ENCODE measurements at places on chromosomes 5 and 9. TPM values are rescaled to one million over a fixed set of nuclear protein-coding genes. Genes with fewer than 3 reads are reported as not detected.
A peak's percentile ranks its signal among the peaks of the same experiment; 100 is the strongest.

The PRLR gene
- polyA plus RNA-seq: 0.07 TPM

- no peak for DNase-seq
These were observed 226.5 kb downstream of the DOCK8 start for GRCh38 chr9:441126-441525.

DNA sequence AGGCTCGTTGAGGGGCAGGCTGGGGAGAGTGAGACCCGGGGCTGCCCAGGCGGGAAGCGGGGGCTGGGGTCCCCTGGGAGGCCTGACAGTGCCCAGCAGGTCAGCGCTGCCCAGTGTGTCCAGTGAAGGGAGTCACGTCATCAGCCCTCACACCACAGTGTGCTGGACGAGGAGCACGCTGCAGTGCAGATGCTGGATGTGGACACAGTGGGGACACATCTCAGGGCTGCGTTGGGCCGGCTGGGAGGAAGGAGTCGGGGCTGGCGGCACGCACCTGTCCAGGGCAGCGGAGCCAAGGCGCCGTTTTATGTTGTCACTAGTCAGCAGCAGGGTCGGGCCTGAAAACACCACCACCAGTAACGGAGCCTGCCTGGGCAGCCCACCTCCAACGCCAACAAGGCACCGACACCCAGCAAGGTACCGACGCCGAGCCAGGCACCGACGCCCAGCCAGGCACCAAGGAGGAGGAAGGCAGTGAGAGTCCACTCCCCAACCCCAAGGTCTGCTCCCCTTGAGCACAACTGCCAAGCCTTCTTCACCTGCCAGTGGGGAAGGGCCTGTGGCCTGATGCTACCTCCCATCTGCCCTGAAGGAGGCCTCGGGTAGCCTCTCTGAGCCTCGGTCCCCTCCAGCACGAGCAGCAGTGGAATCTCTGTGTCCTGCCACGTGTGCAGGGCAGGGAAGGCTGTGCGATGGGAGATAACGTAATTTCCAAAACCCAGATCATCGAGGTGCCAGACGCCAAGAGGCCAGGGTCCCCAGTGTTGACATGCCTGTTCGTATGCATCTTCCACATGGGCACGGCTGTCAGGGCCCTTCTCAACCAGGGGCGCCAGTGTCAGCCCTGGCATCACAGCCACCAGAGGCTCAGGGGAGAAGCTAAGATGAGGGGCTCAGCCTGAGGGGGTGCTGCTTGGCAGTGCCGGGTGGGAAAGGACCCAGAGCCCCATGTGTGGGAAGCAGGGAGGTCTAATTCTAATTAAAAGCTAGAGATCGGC, 21.9 kb upstream of the NSMF start:
- no peak for DNase-seq

DNA sequence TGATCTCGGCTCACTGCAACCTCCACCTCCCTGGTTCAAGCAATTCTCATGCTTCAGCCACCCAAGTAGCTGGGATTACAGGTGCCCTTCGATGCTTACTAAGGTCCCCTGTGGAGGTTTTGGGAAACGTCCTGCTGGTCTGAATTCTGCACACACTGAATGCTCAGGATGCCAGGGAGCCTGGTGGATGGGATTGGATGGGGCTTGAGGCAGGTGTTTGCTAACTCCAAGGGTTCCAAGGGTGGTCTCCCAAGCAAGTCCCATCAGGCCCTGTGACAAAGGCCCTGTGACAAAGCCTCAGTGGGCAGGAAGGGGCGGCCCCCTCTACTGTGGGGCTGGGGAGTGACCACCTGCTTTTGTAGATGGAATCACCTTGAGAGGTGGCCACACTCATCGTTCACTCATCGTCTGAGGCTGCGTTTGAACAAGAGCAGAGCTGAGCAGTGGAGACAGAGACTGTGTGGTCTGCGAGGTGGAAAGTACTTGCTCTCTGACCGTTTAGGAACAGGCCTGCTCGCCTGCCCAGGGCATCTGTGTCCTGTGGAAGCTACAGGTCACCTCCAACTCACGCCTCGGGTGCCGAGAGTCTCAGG, 40.2 kb downstream of the MRPL36 start:
- DNase-seq: no peak

- peak; percentile 69 for DNase-seq
These were observed 16.0 kb downstream of the ZNF462 start for GRCh38 chr9:106878934-106879333.

The BTNL8 gene
- polyA plus RNA-seq: 0.42 TPM

GRCh38 chr9:6761306-6761705, 3.5 kb downstream of the KDM4C start:
- DNase-seq: no peak

DNA sequence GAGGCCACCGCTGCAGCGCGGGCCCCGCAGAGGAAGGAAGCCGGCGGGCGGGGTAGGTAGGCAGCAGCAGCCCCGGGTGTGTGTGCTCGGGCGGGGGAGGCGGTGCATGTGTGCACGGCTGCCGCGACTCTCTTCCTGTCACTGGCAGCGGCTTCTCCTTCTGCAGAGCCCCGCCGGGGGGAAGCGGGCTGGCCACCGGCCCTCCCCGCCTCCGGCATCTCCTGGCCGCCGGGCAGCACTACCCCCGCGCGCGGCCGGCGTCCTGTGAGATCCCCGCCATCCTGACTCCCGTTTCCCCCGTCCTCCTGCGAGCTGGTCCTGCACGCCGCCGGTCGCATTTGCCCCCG, 315 bp downstream of the PIK3R1 start:
- DNase-seq: no peak

GRCh38 chr5:125316391-125316790, 570.0 kb upstream of the ZNF608 start:
- no peak for DNase-seq

DNA sequence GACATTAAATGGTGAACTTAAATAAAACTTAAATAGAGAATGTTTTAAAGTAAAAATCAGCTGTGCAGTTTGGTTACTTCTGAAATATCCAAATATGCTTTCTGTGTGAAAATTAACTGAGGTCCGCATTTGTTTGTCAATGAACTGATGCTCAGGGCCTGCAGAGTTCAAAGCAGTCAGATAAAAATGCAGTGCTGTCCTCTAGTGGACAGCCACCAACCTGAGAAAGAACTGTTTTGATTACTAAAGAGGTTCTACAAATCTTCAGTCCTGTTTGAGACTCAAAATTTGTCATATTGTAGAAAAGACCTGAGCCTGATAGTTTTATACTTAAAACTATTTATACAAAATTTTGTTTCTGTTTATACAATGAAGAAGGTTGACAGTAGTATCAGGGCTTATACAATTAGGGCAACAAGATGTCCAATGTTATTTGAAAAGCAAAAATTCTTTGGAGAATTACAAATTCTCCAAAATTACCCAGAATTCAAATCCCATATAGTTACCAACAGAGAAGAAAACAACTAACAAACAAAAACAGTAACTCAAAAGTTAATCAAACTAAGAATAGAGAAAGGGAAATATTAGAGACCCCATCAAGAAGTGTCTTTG, 232.3 kb upstream of the TBCA start:
- peak; percentile 80 for DNase-seq

GRCh38 chr5:139814704-139815280, 19.2 kb downstream of the PSD2 start:
- DNase-seq: no peak

DNA sequence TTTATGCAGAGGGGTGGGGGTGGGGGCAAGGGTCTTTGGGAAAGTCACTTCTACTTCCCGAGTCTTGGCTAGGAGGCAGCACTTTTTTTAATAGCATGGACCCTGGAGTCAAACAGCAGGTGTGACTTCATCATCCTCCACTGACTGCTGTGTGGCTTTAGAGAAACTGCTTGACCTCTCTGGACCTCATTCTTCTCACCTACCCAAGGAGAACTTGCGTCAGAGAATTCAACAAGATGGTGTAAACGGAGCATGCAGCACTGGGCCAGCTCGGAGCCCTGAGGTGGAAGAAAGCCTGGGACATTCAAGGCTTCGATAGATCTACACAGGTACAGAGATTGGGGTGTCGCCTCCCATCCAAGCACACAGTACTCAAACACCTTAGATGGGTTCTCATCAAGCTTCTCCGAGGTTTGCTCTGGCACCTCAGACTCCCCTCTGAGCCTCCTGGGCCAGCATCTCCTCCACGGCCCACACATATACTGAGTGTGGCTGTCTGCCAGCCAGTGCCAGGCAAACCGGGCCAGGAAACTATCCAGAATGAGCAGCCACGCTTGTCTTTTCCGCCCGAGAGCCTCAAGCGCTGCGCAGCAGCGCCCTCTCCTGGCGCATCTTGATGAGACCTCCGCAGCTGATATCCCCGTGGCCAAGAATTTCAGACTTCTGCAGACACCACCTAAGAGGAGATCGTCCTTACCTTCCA, 4.6 kb upstream of the SLC25A48 start:
- DNase-seq: peak; percentile 89

DNA sequence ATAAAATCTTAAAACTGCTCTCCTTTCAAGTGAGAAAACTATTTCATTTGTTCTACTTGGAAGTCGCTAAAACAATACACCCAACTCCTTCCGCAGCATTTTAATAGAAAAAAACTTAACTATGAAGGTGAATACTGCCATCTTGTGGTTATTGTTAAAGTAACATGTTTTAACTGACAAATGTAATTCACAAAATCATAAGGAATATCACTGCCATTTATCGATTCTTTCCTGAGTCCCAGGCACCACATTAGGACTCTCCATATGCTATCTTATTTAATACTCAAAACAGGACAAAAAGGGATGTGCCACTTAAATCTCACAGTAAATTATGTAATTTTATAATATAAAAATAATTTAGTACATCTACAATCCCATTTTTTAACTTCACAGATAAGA, 130.5 kb upstream of the ITGA1 start:
- peak; percentile 73 for DNase-seq

- DNase-seq: no peak
These were observed 6.2 kb upstream of the SCAMP1 start for GRCh38 chr5:78354066-78354670.

The MLANA gene
- polyA plus RNA-seq: not detected

- DNase-seq: no peak
These were observed 30.6 kb upstream of the ADAMTS6 start for GRCh38 chr5:65512170-65512937.

- DNase-seq: no peak
These were observed 1.8 kb downstream of the SMIM15 start for GRCh38 chr5:61160497-61160896.

- peak; percentile 90 for DNase-seq
These were observed 48.8 kb downstream of the KCNIP1 start for GRCh38 chr5:170552621-170553115.

GRCh38 chr5:178192244-178192643, 5.1 kb upstream of the GMCL2 start:
- no peak for DNase-seq

The RPL35 gene
- polyA plus RNA-seq: 2,927 TPM

The CTXN3 gene
- 3.0 TPM for polyA plus RNA-seq

The SMIM27 gene
- 44.9 TPM for polyA plus RNA-seq

DNA sequence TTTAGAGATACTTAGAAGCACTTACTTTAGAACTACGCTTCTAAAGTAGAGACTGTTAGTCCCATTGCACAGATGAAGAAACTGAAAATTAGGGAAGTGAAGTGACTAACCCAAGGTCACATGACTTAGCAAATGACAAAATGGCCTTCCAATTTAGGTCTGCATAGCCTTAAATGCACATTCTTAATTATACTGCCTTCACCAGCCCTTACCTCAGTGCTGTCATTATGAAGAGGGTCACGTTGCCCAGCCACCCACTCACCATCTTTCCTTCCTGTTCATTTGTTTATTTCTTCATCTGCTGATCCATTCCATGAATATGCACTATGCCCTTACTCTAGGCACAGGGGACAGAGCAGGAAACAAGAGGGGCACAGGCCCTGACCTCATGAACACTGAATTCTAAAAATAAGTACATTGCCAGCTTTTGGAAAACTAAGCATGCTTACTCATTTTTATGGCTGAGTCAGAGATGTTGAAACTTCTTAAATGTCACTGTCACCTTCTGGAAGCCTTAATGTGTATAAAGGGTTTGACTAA, 8.6 kb downstream of the HAVCR2 start:
- DNase-seq: no peak

- DNase-seq: no peak
These were observed 30.0 kb upstream of the FGD3 start for GRCh38 chr9:92917176-92917800.

DNA sequence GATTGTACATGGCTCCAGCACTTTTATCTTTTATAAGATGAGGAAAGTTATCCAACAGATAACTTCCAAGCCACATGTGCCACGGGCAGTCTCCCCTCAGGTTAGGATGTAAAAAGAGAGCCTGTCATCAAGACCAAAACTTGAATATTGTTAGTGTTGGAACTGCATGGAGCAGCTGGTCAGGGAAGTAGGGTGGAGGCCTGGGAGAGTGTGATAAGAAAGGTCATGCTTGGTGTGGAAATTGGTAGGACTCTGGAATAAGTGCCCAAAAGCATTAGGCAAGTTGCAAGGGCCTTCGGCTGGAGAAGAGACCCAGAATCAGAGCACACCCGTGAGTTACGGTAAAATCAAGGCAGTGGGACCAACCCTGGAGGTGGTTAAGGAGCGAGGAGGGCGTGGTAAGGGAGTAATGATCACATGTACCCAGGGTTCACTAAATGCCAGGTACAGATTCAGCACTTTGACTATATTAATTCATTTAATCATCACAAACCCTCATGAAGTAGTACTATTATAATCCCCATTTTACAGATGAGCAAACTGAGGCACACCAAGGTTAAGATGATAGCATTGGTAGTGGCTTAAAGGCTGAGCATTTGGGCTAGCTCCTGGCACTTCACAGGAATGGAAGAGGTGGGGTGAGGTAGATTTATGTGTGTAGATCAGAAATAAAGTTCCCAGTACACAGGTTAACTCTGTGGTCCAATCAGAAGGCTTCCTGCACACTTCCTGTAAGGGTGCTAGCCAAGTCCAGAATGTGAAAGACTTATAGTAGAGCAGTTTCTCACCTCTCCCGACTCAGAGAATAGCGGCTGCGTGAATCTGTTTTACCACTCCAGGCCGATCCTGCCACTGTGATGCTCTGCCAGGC, 96.5 kb upstream of the ZNF608 start:
- no peak for DNase-seq

The CCIN gene
- not detected for polyA plus RNA-seq

DNA sequence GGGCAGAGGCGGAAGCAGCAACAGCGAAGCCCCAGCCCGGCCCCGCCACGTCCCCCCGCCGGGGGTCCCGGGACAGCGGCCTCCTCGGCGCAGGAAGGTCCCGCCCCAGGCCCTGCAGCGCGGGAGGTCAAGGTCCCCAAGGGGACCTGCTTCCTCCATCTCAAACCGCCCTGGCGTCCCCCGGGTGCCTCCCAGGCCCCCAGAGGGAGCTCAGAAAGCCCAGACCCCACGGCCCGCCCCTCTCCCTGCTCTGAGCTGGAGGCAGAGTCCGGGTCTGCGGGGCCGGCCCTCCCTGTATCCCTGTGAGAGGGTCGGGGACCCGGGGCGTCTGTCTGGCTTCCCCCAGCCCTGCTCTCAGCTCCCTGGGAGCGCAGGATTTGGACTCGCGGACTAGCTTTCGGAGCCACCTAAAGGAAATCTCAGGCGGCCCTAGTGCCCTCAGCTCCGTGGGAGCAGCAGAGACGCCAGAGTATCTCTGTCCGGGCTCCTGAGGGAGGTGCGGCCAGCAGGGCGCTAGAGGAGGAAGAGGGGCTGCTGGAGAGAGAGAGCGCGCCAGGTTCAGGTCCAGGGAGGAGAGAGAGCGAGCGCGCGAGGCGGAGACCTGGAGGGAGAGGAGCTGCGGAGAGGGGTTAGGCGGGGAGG, 30.7 kb downstream of the EXOC3 start:
- peak; percentile 39 for DNase-seq

The STKLD1 gene
- 5.8 TPM for polyA plus RNA-seq

- no peak for DNase-seq
These were observed 43.4 kb upstream of the VCAN start for GRCh38 chr5:83428126-83428525.

The PDZD2 gene
- polyA plus RNA-seq: 6.8 TPM

Data from brain (organoid and tissue), 16 donors.